ENCODE measurements at places on chromosomes 2 and 18.

- DNase-seq = no peak
Measured at GRCh38 chr2:163066085-163066484, 227.5 kb upstream of the KCNH7 start.

GRCh38 chr18:58861353-58861752, 3.3 kb upstream of the ZNF532 start:
- no peak for DNase-seq

DNA sequence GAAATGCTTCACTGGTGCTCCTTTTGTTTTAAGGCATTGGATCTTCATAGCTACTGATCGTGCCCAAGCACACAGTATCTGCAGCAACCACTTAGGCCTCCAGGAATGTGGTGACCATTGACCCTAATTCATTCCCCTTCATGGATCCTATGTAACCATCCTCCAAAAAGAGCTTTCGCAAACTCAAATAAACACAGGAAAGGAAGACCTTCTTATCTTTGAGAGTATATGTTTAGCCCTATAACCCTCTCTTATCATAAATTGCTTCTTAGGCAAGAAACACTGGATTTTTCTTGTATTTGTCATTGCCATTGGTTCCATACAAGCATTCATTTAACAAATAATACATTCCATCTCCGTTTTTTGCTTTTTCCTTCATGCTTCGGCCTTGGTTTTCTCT, 4.1 kb upstream of the TTR start:
- DNase-seq = no peak

DNA sequence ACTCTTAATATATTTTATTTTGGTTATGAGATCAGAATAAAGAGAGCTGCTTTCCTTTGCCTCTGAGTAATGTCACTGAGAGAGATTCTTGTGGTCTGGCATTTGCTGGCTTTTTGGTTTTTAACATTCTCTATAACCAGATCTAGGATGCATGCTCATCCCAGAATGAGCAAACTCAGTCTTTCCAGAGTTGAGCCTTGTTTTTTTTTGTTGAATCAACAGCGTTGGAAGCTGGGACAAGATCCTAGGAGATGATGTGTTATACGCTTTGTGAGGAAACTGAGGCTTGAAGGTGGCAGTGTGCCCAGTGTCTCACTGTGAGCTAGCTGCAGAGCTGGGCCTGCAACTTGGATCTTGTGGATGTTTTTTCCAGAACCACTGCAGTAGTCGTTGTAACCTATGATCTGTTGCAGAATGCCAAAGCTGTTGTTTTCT, 19.5 kb downstream of the MYO1B start:
- no peak for DNase-seq

DNA sequence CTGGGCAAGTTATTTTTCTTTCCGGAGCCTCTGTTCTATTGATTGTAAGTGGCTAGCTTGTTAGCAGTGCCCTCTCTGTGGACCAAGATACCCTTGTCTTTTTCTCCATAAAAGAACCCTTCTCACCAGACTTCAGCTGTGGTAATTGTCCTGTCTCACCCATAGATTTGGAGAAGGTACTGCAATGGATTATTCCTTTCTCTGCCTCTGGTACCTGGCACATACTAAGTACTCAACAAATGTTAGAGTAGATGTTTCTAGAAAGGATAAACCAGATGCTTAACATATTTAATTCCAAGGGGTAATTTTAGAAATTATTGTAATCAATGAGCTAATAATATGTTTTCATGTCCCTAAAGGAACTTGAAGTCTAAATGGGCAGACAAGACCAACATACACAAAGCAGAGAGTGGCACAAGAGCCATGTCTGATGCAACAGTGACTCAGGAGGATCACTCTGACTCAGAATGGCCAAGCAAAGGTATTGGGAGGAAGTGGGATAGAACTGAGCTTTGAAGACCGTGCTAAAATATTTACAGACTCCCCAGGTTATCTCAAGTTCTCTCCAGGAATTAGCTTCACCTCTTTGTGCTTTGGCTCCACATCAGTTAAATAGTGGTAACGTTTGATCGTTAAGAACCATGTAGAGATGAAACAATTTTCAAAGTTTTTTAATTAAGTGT, 129.7 kb upstream of the OSR1 start:
- DNase-seq = no peak

DNA sequence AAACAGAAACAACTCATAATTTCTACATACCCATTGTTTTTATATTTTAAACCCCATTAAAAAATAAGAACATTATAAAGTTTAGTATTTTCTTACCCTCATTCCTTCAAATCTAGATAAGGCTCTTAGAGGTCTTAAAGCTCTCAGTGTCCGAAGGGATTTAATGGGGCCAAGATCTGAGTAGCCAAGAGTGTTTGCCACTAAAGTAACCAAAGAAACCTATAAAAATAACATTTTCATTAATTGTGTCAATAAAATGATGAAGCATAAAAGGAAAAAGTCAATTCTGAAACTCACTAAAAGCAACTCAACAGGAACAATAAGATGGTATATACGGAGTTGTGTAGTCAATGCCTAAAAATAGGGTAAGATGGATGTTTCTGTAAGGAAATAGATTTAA, 105.4 kb upstream of the SCN1A start:
- DNase-seq = no peak

DNA sequence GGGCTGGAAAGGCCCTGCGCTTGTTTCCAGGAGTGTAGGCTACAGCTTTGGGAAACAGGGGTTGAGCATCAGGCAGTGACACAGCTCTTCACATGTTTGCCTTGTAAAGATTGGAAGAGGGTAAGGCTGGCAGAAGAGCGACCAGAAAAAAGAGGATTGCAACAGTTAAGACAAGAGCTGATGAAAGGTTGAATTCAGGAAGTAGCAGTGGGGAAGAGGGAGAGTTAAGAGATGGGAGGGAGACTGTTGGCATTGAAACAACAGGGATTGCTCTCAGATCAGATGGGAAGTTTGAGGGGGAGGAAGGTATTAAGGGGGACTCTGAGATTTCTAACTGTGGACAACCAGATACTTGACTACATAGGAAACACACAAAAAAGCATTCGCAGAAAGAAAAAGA, 96.9 kb downstream of the CTAGE1 start:
- DNase-seq = no peak

DNA sequence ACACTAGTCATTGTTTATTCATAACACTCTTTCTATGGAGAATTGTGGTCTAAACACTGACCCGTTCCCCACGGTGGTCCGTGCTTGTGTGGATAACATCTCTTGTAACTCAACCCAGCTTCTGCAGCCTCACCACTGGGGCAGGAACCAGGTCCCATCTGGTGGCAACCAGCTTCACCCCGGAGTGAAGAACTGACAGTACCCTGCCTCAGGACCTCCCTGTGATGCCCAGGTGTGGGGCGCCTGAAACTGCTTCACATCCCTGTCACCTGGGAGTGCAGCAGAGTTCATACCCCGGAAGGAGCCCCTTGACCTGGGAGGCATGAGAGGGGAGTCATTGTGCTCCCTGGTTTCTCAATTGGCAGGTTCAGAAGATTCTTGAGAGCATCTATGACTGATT, 81.1 kb downstream of the LONRF2 start:
- no peak for DNase-seq

DNA sequence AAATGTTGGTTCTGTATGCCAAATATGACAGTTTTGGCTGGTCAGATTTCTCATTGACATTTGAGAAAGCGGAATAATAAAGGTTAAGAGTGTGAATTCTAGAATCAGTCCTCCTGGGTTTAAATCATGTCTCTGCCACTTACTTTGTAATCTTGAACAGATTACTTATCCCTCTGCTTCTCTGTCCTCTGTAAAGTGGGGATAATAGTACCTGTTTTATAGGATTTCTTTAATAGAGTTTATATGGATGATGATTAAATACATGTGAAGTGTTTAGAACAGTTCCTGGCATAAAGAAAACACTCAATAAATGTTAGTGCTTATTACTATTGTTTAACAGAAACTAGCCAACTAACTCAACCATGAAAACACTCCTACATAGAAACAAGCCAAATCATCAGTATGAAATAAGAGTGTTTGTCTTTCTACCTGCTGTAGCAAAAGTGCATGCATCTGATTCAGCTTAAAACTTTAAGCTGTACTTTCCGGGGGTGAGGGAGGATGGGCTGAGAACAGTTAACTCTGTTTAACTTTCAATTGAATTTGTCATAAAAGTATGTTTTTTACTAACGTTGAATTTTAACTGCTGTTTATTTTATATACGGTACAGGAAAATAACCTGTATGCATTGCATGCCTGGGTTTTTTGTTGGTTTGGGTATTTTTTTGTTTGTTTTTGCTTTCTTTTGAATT, 6.8 kb downstream of the HTR2B start:
- no peak for DNase-seq

DNA sequence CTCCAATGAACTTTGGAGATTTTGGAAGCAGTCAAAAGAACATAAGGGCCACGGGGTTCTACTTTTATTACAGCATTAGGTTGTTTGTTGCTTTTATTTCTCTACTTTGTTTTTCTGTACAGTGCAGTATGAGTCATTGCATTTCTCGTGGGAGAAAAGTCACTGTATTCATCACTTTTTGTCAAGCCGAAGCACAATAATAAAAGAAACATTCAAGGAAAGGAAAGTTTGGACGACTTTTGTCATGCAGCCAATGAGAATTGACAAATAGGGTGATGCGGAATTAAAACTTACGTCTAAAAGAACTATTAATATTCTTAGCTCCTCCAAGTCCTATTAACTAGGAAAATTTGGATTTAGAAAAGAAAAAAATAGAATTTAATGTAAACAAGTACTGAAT, 209.9 kb downstream of the TMEM182 start:
- DNase-seq = no peak

- no peak for DNase-seq
Measured at GRCh38 chr2:42045848-42046748, 1.7 kb upstream of the PKDCC start.

DNA sequence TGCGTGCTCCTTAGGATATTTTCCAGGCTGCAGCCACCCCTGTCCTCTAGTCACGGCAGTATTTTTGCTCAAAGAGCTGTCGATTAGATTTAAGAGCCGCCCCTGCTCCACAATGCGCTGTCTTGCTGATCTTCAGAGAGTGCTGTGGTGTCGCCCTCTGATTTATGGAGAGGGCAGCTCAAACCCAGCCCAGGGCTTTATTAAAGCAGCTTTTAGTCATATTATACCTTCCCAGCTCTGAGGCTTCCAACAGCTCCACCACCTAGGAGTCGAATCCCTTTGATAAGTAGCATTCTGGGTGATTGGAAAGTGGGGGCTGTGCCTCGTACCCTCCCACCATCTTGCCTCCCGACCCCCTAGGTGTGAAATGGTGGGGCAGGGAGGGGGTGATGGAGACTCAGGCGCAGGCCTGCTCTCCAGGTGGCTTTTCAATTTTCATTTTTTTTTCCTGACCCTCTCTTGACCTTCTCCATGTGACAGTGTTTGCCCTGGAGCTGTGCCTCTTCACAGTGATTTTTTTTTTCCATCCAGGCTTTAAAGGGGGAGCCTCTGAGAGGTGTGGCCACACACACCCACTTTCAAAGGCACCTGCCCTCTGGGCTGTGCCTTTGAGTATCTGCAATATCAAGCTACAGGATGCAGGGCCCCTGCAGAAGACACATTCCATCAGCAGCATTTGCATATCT, 53.1 kb upstream of the NRP2 start:
- DNase-seq = no peak

DNA sequence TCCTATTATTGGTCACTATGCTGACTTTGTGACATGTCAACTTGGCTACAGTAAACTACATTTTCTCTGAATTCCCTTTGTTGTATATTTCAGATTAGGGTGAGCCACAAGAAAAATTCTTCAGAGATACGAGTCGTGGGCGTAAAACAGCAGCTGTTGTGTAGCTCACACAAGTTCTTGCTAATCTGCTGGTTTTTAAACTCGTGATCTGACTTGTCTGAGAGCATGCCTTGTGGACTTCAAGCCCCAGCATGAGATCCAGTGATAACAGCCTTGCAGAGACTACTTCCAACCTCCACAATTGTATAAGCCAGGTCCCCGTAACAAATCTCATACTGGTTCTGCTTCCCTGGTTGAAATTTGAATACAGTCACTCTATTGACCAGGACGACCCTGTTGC, 259.8 kb upstream of the LYPD1 start:
- no peak for DNase-seq

DNA sequence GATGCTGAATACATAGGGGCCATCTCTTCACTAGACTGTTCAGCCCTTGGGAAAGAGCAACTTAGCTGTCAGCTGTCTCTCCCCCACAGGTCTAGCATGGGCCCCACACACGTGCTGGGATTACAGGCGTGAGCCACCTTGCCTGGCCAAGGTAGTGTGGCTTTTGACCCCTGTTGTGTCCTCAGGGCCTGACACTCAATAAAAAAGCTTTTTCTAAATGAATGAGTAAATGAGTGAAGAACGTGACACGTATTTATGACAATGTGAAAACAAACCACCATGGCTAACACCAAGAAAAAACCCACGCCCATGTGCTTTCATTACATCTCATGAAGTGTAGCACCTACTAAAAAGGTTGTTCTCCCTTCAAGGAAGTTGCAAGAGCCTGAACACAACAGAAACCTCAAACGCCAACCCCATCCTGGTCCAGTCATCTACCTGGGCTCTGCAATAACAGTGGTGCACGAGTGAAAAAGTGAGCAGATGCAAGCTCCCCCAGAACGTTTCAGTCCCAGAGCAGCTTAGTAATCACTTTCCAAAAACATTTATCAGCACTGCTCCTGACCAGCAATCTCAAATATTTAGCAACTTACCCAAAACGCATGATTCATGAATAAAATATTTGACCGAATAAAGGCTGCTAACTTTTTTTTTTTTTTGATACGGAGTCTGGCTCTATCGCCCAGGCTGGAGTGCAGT, 3.4 kb downstream of the WDFY1 start:
- DNase-seq = peak; percentile 58

DNA sequence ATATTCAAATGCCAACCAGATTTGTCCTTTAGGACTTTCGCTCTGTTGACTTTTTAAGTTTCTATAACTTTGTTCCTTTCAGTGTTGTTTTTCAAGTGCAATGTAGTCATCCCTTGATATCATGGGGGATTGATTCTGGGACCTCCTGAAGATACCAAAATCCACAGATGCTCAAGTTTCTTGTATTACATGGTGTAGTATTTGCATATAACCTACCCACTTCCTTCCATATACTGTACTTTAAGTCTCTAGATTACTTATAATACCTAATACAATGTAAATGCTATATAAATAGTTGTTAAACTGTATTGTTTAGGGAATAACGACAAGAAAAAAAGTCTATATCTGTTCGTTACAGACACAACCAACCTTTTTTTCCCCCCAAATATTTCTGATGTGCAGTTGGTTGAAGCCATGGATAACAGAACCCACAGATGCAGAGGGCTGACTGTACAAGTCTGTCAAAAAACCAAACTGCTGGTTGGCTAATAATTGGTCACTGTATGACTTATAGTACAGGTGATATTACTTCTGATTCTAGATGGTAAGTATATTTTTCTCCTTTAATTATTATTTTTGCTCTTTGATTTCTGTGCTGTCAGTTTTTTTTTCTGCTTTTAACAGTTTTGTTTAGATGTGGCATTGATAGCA, 201.7 kb upstream of the STON1 start:
- no peak for DNase-seq

- no peak for DNase-seq
Measured at GRCh38 chr2:239881561-239882320, 143.4 kb downstream of the NDUFA10 start.

- no peak for DNase-seq
Measured at GRCh38 chr2:86764661-86765309, 25.9 kb downstream of the CD8A start.

GRCh38 chr18:10195529-10195928, 258.9 kb upstream of the APCDD1 start:
- DNase-seq = no peak
